Testis (tissue), 5 donors: ENCODE measurements at places on chromosomes 3 and 15.

- H3K36me3 ChIP-seq, result no peaks in the 10 kb centered on the region
- H3K27ac ChIP-seq, result no peak overlapping the region
- DNase-seq, result no peak
Observed at GRCh38 chr3:120018299-120018698, 75.9 kb downstream of the GSK3B start.

DNA sequence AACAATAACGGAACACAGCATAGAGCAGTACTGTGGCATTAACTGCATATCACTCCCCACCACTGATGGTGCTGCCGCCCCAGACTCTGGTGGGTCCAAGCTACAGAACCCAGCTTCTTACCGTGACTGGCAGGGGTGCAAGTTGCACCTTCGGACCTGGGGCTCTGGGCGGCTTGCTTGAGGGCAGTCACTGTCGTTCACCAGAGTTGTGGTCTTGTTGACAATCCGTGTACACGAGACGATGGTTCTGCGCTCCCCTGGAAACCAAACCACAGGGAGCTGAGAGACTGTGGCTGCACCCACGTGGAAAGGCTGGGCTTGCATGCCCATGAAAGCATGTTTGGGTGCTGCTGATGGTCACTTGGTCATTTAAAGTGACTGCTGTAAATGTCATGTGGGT is 293.0 kb downstream of the ADAMTS17 start:
- no peak overlapping the region for H3K27ac ChIP-seq
- no peak overlapping the region for H3K4me3 ChIP-seq
- no peak for DNase-seq
- H3K4me1 ChIP-seq, result no peaks in the 10 kb centered on the region

DNA sequence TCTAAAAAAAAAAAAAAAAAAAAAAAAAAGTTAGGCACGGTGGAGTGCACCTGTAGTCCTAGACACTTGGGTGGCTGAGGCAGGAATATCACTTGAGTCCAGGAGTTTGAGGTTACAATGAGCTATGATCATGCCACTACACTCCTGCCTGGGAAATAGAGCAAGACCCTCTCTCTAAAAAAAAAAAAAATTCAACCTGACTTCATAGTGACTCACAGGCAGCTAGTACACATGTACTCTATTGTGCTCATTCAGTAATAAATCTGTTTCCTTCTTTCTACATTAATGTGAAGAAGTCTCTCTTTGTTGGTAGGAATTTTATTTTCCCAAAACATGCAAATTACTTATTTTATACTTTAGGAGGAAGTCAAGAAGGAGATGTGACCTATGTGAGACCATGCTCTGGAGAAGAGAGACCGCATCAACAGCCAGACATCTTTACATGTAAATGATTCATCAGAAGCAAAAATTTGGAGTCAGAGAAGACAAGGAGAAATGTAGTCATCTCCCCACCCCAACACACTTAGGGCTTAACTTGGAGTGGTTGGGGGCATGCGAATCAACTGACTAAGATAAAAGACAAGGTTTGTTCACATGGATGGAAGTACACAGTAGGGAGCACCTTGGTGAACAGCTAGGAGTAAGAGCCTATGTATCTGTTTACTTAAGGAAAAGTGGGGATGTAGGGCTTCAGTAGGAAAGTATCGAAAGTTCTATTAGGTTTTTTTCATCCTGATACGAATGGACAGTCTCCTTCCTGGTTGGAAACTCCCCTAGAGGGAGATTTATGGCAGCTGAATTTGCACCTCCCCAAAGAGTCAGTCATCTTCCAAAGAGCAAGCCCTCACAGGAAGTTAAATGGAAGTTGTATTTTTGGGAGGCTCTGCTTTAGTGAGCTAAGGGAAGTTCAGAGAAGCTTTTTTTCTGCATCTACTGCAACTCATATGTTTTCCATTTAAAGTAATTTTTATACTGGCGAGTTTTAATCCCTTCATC is 23.0 kb upstream of the NMD3 start:
- H3K4me3 ChIP-seq, result no peak overlapping the region
- H3K4me1 ChIP-seq, result no peaks in the 10 kb centered on the region
- no peak for DNase-seq
- no peaks in the 10 kb centered on the region for H3K36me3 ChIP-seq
- H3K27ac ChIP-seq, result no peak overlapping the region

- peak; percentile 89 for DNase-seq
- no peaks in the 10 kb centered on the region for H3K36me3 ChIP-seq
- no peak overlapping the region for H3K27ac ChIP-seq
- H3K4me3 ChIP-seq, result no peak overlapping the region
Observed at GRCh38 chr3:35908366-35909232, 269.3 kb downstream of the ARPP21 start.

- no peak overlapping the region for H3K27ac ChIP-seq
- H3K4me3 ChIP-seq, result peak overlapping the region; percentile 41
- no peaks in the 10 kb centered on the region for H3K36me3 ChIP-seq
- peaks cover 7% of the 10 kb centered on the region for H3K4me1 ChIP-seq
- DNase-seq, result peak; percentile 35
Observed at GRCh38 chr3:160038862-160039562, 50.4 kb downstream of the IL12A start.

GRCh38 chr15:51588966-51589365 is 33.6 kb downstream of the DMXL2 start:
- DNase-seq, result no peak
- no peaks in the 10 kb centered on the region for H3K27me3 ChIP-seq
- H3K4me3 ChIP-seq, result no peak overlapping the region
- no peak overlapping the region for H3K27ac ChIP-seq

DNA sequence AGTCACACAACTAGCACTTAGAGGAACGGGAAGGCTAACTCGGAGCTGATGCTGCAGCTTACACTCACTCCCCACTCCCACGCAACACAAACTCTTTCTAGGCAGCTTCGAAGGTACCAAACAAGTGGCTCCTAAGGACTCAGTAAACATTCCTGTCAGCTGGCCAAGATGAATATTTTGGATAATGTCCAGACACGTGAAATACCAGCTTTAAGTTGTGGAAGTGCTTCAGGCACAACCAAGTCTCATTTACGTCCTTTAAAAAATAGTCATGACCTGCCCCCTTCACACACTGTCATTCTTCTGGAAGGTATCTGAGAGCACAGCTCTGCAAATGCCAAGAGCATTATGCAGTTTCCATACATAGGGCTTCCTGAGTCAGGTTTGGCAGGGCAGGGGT is 1005.9 kb upstream of the CFAP20DC start:
- H3K4me1 ChIP-seq, result no peaks in the 10 kb centered on the region
- no peak for DNase-seq
- no peaks in the 10 kb centered on the region for H3K27me3 ChIP-seq
- no peak overlapping the region for H3K27ac ChIP-seq
- no peaks in the 10 kb centered on the region for H3K36me3 ChIP-seq

- H3K27me3 ChIP-seq, result no peaks in the 10 kb centered on the region
- H3K4me3 ChIP-seq, result no peak overlapping the region
Observed at GRCh38 chr3:73137736-73138403, 76.4 kb downstream of the EBLN2 start.

DNA sequence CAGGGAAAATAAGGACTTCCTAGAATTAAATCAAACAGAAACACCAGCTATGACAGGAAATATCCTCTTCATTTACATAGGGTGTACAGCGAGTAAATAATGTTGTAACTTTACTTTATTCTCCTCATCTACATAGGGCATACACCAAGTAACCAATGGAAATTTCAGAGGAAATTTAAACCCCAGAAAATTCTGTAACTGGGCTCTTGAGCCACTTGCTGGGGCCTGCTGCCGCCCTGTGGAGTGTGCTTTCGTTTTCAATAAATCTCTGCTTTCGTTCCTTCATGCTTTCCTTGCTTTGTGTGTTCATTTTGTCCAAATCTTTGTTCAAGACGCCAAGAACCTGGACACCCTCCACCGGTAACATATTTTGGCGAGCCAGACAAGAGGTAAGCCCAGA is 990.4 kb upstream of the CADM2 start:
- H3K4me1 ChIP-seq, result no peaks in the 10 kb centered on the region
- H3K36me3 ChIP-seq, result no peaks in the 10 kb centered on the region
- no peak for DNase-seq
- no peak overlapping the region for H3K4me3 ChIP-seq
- H3K27ac ChIP-seq, result no peak overlapping the region
